ENCODE measurements at places on chromosomes 1 and 21. TPM values are rescaled to one million over a fixed set of nuclear protein-coding genes. Genes with fewer than 3 reads are reported as not detected.

Gene RAB42
- total RNA-seq = 10.6 TPM

Gene CFHR5
- total RNA-seq = not detected

Gene LCA5L
- total RNA-seq = 0.66 TPM

Gene NBPF14
- 56.7 TPM for total RNA-seq

Gene MTOR
- total RNA-seq = 44.7 TPM

Gene ETV3L
- not detected for total RNA-seq

Gene IFFO2
- total RNA-seq = 5.5 TPM

All from smooth muscle cell of trachea (primary cell).